Stomach (tissue), 19 donors: ENCODE measurements at places on chromosomes 1 and 21. TPM values are rescaled to one million over a fixed set of nuclear protein-coding genes. Genes with fewer than 3 reads are reported as not detected.

CFAP126 gene
- polyA plus RNA-seq: not detected

ATP8B2 gene
- polyA plus RNA-seq: 6.3 TPM

HOOK1 gene
- 11.3 TPM for polyA plus RNA-seq

KRTAP7-1 gene
- polyA plus RNA-seq: not detected

CRYZ gene
- polyA plus RNA-seq: 43.7 TPM

AQP10 gene
- polyA plus RNA-seq: not detected

RNU11 gene
- polyA plus RNA-seq: not detected

LCE3D gene
- polyA plus RNA-seq: not detected

ELF3 gene
- 146 TPM for polyA plus RNA-seq

OR2T34 gene
- not detected for polyA plus RNA-seq

OR2L8 gene
- not detected for polyA plus RNA-seq

GBP6 gene
- polyA plus RNA-seq: 0.46 TPM

ACOT7 gene
- 19.4 TPM for polyA plus RNA-seq

MYBPH gene
- not detected for polyA plus RNA-seq

NUDT4B gene
- polyA plus RNA-seq: 3.0 TPM

KIF26B gene
- 0.33 TPM for polyA plus RNA-seq

KRTAP10-9 gene
- polyA plus RNA-seq: not detected

IL12RB2 gene
- not detected for polyA plus RNA-seq

NEGR1 gene
- polyA plus RNA-seq: 4.0 TPM

SELL gene
- polyA plus RNA-seq: 3.1 TPM

SFT2D2 gene
- 1.4 TPM for polyA plus RNA-seq

CD52 gene
- 27.3 TPM for polyA plus RNA-seq

PDZK1 gene
- 0.13 TPM for polyA plus RNA-seq

ARID1A gene
- polyA plus RNA-seq: 10.8 TPM

SLC9C2 gene
- polyA plus RNA-seq: not detected

CYP2J2 gene
- 7.3 TPM for polyA plus RNA-seq

RIPPLY3 gene
- 0.56 TPM for polyA plus RNA-seq

TMEM9 gene
- 53.8 TPM for polyA plus RNA-seq

AKIRIN1 gene
- polyA plus RNA-seq: 35.6 TPM

GJA8 gene
- polyA plus RNA-seq: not detected

MIXL1 gene
- polyA plus RNA-seq: 0.10 TPM

PARP1 gene
- polyA plus RNA-seq: 24.8 TPM

FAM110D gene
- 1.00 TPM for polyA plus RNA-seq

KIF21B gene
- polyA plus RNA-seq: 0.68 TPM

SLC5A9 gene
- 0.28 TPM for polyA plus RNA-seq

MFAP2 gene
- 10.8 TPM for polyA plus RNA-seq

TNFRSF4 gene
- polyA plus RNA-seq: 4.2 TPM

BACE2 gene
- polyA plus RNA-seq: 36.2 TPM

DMRTA2 gene
- polyA plus RNA-seq: not detected

PHTF1 gene
- 8.2 TPM for polyA plus RNA-seq

SYCP1 gene
- not detected for polyA plus RNA-seq
